ENCODE measurements at places on chromosomes 12 and 14.

- no peak for DNase-seq
These were observed 50.5 kb downstream of the METTL25 start for GRCh38 chr12:82408844-82409243.

GRCh38 chr14:44914849-44915248 is 46.9 kb downstream of the KLHL28 start:
- DNase-seq, result no peak

- no peak for DNase-seq
These were observed 230.7 kb upstream of the CAND1 start for GRCh38 chr12:67038486-67038885.

- no peak for DNase-seq
These were observed 36.9 kb downstream of the RAD9B start for GRCh38 chr12:110538869-110539622.

- no peak for DNase-seq
These were observed 40.2 kb downstream of the RTN1 start for GRCh38 chr14:59830338-59830734.

DNA sequence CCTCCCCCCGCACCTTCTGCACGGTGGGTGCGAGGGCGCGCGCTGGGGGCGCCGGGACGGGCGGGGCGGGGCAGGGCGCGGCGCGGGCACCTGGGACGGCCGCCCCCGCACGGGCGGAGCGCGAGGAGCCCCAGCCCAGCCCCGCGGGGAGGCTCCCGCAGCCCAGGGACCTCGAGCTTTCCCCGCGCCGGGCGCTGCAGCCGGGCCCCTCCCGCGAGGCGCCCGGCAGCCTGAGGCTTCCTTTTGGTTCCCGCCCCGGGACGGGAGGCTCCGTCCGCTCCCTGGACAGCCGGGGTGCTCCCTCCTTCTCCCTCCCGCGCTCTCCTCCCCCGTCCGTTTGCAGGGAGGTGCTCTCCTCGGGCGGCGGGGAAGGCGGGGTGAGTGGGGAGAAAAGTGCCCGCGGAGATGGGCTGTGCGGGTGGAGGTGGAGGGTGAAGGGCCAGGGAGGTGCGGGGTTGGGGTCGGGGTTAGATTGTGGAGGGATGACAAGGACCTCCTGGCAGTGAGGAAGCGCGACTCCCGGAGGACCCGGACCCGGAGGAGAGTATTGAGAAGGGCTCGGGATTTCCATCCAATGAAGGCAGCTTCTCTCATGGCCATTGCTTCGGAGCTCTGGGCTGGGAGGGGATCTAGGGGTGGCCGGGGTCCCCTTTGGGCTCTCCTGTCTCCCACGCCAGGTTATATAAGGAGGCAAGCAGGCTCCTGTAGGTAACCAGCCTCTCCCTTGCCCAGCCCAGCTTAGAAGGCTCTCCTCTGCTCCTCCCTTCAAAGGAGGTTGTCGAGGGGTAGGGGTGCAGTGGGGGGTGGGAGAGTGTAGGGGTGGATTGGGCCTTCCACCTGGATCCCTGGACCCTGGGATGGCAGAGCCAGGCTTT is 645 bp downstream of the JDP2 start:
- no peak for DNase-seq

GRCh38 chr12:89098441-89099112 is 253.7 kb downstream of the DUSP6 start:
- no peak for DNase-seq

Measured in KBM-7 (cell line).